AG09309 (cell line): ENCODE measurements at places on chromosomes 16 and 17.

DNA sequence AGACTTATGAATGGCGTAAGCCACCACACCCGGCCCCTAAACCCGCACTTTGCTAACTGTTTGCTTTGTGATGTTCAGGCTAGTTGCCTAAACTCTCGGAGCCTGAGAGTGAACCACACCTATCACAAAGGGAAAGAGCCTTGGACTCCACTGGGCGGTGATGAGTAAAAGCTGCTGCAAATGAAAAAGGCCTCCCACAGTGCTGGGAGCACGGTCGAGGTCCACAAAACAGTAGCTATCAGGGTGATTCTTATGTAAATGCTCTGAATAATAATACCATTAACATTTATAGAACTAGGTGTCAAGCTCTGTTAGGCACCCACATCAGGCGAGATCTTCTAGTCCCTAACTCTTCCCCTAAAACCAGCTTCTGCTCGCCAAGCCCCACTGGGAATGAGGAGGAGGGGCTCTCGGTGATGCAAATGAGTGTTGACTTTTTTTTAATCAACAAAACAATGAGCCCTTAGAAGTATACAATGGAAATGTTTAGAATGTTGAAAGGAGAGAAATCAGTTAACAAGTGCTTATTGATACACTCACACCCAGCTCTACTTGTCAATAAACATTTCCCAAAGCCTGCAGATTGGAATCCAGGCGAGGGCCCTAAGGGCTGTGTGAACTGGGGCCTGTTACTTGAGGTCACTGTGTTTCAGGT lies 19.8 kb downstream of the FBRS start:
- DNase-seq: no peak

DNA sequence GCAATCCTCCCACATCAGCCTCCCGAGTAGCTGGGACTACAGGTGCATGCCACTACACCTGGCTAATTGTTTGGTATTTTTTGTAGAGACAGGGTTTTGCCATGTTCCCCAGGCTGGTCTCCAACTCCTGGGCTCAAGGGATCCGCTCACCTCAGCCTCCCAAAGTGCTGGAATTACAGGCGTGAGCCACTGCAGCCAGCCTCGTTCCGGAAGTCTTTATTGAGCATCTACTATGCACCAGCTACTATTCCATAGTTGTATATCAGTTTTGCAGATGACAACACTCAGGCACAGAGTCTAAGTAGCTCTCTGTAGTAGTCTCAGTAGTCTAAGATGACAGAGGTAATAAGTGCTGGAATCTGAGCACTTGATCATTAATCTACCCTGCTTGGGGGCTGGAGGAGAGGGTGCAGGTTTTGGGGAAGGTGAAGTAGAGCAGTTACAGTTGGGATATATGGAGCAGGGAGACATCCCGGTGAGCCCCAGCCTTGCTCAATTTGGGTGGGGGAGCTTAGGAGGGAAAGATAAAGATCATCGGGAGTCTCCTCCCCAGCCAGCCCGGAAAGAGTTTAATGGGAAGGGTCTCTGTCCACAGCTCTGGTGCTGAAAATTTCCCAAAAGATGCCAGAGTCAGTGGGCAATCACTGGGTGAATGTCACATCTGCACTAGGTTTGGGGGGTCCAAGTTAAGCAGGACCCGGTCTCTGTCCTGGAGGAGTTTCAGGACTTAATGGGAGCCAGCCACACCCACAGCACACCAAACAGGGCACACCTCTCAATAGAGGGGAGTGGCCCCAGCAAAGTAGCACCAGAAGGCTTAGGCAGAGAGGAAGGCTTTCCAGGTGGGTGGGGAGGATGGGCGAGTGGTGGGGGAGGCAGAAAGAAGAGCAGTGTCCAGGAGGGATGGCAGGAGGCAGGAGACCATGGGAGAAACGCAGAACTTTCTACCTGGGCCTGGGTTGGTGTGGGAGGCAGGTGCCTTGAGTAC lies 1.7 kb downstream of the OTOP3 start:
- DNase-seq: no peak

DNA sequence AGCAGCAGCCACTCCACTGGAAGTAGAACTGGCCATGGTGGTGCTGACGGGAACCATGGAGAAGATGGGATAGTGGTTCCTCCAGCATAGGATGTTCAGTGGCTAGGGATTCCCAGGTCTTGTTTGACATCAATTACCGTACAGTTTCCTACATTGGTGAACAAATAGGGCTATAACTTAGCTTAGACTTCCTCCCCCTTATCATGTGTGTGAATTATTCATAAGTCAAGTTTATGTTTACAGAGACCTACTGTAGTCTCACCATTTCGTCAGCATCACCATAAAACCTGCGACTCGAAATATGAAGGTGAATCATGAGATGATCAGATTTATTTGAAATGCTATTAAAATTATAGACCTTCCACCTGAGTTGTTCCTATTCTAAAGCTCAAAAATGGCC lies 1.2 kb downstream of the KRTAP2-3 start:
- DNase-seq: no peak

GRCh38 chr17:5610956-5611355 lies 26.6 kb upstream of the NLRP1 start:
- no peak for DNase-seq

DNA sequence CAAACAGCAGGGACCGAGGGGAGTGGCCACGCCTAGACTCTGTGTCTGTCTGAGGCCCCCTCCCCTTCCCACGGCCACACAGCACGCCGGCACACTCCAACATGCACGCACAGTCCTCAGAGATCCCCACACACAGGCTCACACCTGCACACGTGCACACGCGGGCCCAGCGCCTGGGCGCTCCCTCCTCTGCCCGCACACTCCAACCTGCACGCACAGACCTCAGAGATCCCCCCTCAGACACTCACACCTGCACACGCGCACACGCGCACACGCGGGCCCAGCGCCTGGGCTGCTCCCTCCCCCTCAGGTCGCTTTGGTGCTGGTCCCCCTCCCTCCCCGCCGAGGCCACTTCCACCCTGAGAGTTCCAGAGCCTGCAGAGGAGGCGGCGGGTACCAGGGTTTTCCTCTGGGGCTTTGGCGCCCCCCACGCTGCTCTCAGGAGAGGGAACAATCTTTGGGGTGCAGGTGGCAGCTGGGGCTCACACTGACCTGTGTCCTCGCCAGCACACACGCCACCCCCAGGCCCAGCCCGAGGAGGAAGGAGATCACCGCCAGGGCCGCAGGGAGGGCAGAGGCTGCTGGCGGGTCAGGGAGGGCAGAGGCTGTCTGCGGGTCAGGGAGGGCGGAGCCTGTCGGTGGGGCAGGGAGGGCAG lies 1.6 kb downstream of the CD7 start:
- DNase-seq: no peak
